ENCODE measurements at places on chromosomes 2 and 18. TPM values are rescaled to one million over a fixed set of nuclear protein-coding genes. Genes with fewer than 3 reads are reported as not detected.

IL36A gene
- not detected for total RNA-seq

RIT2 gene
- 21.8 TPM for total RNA-seq

DNA sequence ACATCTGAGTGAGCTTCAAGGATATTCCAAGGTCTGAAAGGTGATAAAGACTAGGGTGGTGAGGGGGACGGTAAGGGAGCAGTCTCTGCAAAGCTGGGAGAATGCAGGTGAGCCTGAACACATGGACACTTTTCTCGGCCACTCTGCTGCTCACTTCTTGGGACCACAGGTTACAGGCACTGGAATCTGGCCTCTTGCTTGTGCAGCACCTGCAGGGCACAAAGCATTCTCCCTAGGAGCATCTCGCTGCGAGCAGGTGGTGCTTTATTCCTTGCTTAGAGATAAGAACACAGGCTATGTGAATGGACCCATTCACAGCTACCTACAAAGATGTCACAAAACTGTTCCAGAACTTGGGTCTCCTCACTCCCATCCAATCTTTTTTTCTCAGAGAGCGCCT lies 153.2 kb downstream of the DDX1 start:
- DNase-seq = no peak

- no peak for DNase-seq
Observed at GRCh38 chr2:72712977-72713376, 112.9 kb downstream of the EXOC6B start.

GRCh38 chr2:143503280-143503679 lies 374.1 kb downstream of the ARHGAP15 start:
- DNase-seq = no peak

All from occipital lobe (tissue), 3 donors.